ENCODE measurements at places on chromosomes 12 and 14. TPM values are rescaled to one million over a fixed set of nuclear protein-coding genes. Genes with fewer than 3 reads are reported as not detected.

The SLC6A13 gene
- total RNA-seq = 0.09 TPM

The MANSC1 gene
- total RNA-seq = 3.5 TPM

The GPR33 gene
- not detected for total RNA-seq

The PZP gene
- total RNA-seq = 1.5 TPM

The TRIM9 gene
- under 0.01 TPM for total RNA-seq

The ADGRD1 gene
- total RNA-seq = 0.09 TPM

The KRT78 gene
- total RNA-seq = not detected

The PEX5 gene
- total RNA-seq = 25.8 TPM

The PAPOLA gene
- 109 TPM for total RNA-seq

The DTX3 gene
- 3.3 TPM for total RNA-seq

The HOXC5 gene
- not detected for total RNA-seq

The SLC25A21 gene
- total RNA-seq = 0.09 TPM

The BCL2L2 gene
- 12.1 TPM for total RNA-seq

The GDF3 gene
- total RNA-seq = not detected

The ADSS1 gene
- total RNA-seq = 7.4 TPM
